ENCODE measurements at places on chromosomes 6 and 20.

DNA sequence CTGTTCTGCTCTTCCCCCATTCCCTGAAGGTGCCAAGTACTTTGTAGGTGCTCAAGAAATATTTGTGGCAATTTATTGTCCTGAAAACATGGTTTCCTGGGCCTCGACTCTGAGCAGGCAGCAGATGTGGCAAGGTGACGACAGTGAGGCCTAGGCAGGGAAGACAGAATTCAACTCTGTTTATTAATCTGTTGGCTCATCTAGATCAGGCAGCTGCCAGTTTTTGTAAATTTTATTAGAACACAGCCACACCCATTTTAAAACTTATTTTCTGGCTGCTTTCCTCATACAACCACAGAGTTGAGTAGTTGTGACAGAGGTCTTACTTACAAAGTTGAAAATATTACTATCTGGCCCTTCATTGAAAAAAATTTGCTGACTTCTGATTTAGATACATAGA, 24.5 kb downstream of the MAPK14 start:
- peaks cover 23% of the 10 kb centered on the region for H3K4me1 ChIP-seq
- no peak overlapping the region for H3K4me3 ChIP-seq
- H3K27ac ChIP-seq, result no peak overlapping the region
- no peaks in the 10 kb centered on the region for H3K27me3 ChIP-seq

DNA sequence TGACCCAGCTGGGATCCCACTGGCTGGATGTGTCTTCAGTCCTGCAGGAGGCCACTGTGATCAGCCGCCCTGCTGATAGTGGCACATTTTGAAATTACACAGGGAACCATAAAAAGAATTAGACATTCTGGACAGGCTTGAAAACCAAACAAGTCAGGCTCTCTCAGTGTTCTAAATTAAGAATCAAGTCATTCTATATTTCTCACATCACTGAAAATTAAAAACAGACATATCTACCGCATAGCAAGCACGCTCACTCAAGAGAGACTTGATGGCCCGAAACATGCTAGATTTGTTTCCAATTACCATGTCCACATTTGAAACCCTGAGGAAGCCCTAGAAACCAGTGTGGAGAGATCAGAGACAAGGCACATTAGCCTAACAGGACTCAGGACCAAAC, 57.7 kb downstream of the NFATC2 start:
- no peaks in the 10 kb centered on the region for H3K27me3 ChIP-seq
- no peak overlapping the region for H3K4me3 ChIP-seq
- no peak for DNase-seq
- H3K27ac ChIP-seq, result no peak overlapping the region
- no peaks in the 10 kb centered on the region for H3K36me3 ChIP-seq
- no peaks in the 10 kb centered on the region for H3K4me1 ChIP-seq

DNA sequence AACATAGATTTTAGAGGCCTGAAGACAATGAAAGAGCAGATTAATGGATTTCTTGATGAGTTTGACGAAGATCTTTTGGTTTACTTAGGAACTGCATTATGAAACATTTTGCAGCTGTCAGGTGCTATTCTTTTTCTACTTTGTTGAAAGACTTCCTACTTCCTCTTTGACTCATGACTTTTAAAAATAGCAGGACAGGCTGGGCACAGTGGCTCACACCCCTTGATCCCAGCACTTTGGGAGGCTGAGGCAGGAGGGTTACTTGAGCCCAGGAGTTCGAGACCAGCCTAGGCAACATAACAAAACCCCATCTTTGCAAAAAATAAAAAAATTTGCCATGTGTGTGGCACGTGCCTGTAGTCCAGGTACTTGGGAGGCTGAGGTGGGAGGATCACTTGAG, 52.0 kb downstream of the ITCH start:
- peaks cover 89% of the 10 kb centered on the region for H3K36me3 ChIP-seq
- no peak overlapping the region for H3K4me3 ChIP-seq
- no peak for DNase-seq
- no peaks in the 10 kb centered on the region for H3K4me1 ChIP-seq

DNA sequence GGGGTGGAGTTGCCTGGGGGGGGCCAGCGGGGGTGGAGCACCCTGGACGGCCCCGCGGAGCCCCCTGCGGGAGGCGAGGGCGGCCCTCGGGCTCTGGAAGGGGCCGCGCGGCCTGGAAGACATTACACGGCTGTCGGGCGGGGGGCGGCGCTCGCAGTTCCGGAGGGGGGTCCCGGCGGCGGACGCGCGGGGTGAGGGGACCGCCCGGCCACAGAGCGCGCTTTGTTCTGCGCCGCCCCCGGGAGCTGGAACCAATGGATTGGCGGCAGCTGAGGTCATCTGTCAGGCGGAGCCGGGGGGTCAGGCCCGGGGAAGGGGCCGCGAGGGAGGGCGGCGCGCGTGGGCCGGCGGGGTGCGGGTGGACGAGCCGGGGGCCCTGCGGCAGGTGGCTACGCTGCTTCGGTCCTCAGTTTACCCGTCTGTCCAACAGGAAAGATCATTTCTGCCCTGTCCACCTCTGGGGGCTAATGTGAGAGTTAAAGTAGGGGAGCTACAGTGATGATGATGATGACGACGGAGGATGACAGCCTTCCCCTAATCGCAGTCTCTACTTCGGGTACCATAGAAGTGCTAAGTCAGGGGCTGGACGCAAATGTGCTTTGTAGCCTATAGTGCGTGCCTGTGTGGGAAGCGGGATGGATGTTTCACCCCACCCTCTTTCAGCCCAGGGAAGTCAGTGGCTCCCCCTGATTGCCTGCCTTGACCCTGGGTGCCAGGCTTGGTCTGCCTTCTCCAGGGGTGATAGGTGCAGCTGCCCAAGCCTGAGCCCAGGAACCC, 10.4 kb downstream of the SRXN1 start:
- H3K4me1 ChIP-seq, result peaks cover 8% of the 10 kb centered on the region
- H3K27ac ChIP-seq, result no peak overlapping the region
- H3K4me3 ChIP-seq, result peak overlapping the region; percentile 40
- H3K36me3 ChIP-seq, result peaks cover 8% of the 10 kb centered on the region
- DNase-seq, result no peak
- no peaks in the 10 kb centered on the region for H3K27me3 ChIP-seq

- no peak for DNase-seq
- H3K36me3 ChIP-seq, result no peaks in the 10 kb centered on the region
- H3K27ac ChIP-seq, result peak overlapping the region; percentile 97
- peak overlapping the region; percentile 72 for H3K4me3 ChIP-seq
- H3K27me3 ChIP-seq, result no peaks in the 10 kb centered on the region
- peaks cover 43% of the 10 kb centered on the region for H3K4me1 ChIP-seq
These were observed 2.0 kb downstream of the ATXN1 start for GRCh38 chr6:16759181-16759645.

GRCh38 chr20:4840801-4841200, 119.1 kb downstream of the PRND start:
- H3K27ac ChIP-seq, result no peak overlapping the region
- H3K27me3 ChIP-seq, result no peaks in the 10 kb centered on the region
- no peak for DNase-seq
- H3K36me3 ChIP-seq, result no peaks in the 10 kb centered on the region

GRCh38 chr6:20575125-20575524, 40.9 kb downstream of the CDKAL1 start:
- no peak overlapping the region for H3K4me3 ChIP-seq
- no peak for DNase-seq

GRCh38 chr6:7127680-7128079, 19.9 kb downstream of the RREB1 start:
- H3K36me3 ChIP-seq, result peaks cover 6% of the 10 kb centered on the region
- no peak for DNase-seq
- H3K27me3 ChIP-seq, result no peaks in the 10 kb centered on the region
- H3K4me1 ChIP-seq, result peaks cover 30% of the 10 kb centered on the region
- no peak overlapping the region for H3K4me3 ChIP-seq
- H3K27ac ChIP-seq, result no peak overlapping the region

- no peak for DNase-seq
- H3K4me3 ChIP-seq, result no peak overlapping the region
- H3K27ac ChIP-seq, result no peak overlapping the region
- no peaks in the 10 kb centered on the region for H3K27me3 ChIP-seq
- H3K36me3 ChIP-seq, result no peaks in the 10 kb centered on the region
These were observed 17.1 kb upstream of the TINAG start for GRCh38 chr6:54291146-54291545.

DNA sequence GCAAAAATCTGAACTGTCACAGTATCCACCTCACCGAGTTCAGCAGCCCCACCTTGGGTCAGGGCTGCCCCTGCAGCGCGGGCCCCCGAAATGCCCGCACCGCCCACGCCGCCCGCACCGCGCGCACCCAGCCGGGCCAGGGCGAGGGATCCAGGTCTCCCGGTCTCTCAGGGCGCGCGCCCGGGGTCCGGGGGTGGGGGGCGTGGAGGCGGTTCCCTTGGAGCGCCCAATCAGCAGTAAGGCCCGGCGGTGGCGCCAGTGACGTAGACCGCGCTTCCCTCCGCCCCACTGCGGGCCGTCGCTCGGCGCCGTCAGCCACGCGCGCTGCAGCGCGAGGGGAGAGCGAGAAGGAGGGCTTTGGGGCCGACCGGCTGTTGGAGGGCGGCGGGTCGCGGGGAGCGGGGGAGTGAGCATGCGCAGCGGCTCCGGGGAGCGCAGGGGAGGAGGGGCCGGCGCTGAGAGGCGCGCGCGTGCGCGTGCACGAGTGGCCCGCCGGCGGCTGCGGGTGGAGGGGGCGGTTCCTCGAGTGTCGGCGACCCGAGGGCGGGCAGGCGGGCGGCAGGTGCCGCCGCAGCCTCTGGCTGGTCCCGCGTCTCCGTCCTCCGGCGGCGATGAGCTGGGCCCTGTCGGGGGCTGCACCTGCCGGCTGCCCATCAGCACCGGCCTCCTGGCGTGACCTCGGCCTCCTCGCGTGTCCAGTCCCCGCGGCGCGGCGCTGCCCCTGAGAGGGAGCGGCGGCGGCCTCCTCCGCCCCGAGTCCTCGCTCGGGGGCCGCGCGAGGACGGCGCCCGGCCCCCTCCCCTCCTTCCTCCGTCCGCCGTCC, at the start of gene TMEM170B:
TMEM170B (plus strand) TSS at position 521 of the 823 bp plus-strand sequence. CDS start 529 bp downstream, outside the sequence.
- H3K27ac ChIP-seq, result peak within 1 kb of the TSS; percentile 86
- DNase-seq, result peak; percentile 98
- H3K36me3 ChIP-seq, result no peaks in the 10 kb centered on the region
- H3K27me3 ChIP-seq, result no peaks in the 10 kb centered on the region
- H3K4me3 ChIP-seq, result peak within 1 kb of the TSS; percentile 77
- H3K4me1 ChIP-seq, result peaks cover 15% of the 10 kb centered on the region

GRCh38 chr20:52958211-52958610, 13.9 kb upstream of the TSHZ2 start:
- H3K27ac ChIP-seq, result no peak overlapping the region
- H3K36me3 ChIP-seq, result no peaks in the 10 kb centered on the region
- no peaks in the 10 kb centered on the region for H3K4me1 ChIP-seq
- no peak for DNase-seq
- H3K27me3 ChIP-seq, result peaks cover 4% of the 10 kb centered on the region
- no peak overlapping the region for H3K4me3 ChIP-seq

DNA sequence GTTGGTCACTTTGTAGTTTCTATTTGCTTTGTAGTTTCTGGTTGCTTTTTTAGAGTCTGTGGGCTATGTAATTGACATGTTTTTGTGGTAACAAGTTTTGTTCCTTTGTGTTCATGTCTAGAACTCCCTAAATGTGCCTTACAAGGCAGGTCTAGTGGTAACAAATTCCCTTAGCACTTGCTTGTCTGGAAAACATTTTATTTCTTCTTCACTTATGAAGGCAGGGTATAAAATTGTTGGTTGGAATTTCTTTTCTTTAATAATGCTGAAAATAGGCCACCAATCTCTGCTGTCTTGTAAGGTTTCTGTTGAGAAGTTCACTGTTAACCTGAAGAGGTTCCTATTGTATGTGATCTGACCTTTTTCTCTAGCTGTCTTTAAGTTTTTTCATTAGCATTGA, 383.6 kb downstream of the EPHA7 start:
- H3K27me3 ChIP-seq, result no peaks in the 10 kb centered on the region
- DNase-seq, result no peak
- no peak overlapping the region for H3K27ac ChIP-seq
- no peaks in the 10 kb centered on the region for H3K4me1 ChIP-seq
- no peak overlapping the region for H3K4me3 ChIP-seq

GRCh38 chr6:166057431-166057830, 110.2 kb downstream of the TBXT start:
- H3K4me3 ChIP-seq, result no peak overlapping the region
- H3K4me1 ChIP-seq, result no peaks in the 10 kb centered on the region
- H3K27me3 ChIP-seq, result no peaks in the 10 kb centered on the region
- H3K27ac ChIP-seq, result no peak overlapping the region
- H3K36me3 ChIP-seq, result no peaks in the 10 kb centered on the region

GRCh38 chr20:54555150-54555549, 79.8 kb downstream of the DOK5 start:
- no peak for DNase-seq
- no peaks in the 10 kb centered on the region for H3K4me1 ChIP-seq
- H3K27ac ChIP-seq, result no peak overlapping the region
- H3K27me3 ChIP-seq, result no peaks in the 10 kb centered on the region
- H3K36me3 ChIP-seq, result no peaks in the 10 kb centered on the region
- H3K4me3 ChIP-seq, result no peak overlapping the region

DNA sequence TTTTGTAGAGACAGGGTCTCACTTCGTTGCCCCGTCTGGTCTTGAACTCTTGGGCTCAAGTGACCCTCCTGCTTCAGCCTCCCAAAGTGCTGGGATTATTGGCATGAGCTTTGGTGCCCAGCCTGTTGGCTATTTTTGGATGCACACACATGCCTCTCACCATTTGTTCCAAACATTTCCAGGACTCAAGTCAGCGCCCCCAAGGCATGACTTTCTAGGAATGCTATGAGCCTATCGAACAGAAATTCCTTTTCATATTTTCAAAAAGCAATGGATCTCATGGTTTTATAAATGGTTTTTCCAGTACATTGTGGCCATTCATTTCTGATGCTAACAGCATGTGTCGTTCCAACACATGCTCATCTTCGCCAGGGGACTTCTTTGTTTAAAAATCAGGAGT, 119.3 kb upstream of the NAA20 start:
- no peak overlapping the region for H3K27ac ChIP-seq
- no peaks in the 10 kb centered on the region for H3K27me3 ChIP-seq
- no peak for DNase-seq
- no peak overlapping the region for H3K4me3 ChIP-seq
- H3K4me1 ChIP-seq, result peaks cover 1% of the 10 kb centered on the region

DNA sequence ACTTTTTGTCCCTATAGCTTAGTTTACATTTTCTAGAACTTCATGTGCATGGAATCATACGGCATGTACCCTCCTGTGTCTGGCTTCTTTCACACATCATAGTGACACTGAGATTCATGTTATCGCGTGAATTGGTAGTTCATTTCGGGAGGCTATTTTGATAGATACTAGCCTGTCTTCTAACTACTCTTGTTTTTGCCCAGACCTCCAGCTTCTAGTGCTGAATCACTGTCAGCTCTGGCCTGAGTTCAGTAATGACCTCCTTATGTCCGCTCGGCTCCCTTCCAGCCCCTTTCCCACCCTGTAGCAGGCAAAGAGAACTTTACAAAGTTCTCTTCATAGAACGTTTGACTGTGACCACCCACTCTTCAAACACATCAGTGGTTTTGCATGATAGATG, 14.1 kb downstream of the MYBL2 start:
- no peaks in the 10 kb centered on the region for H3K27me3 ChIP-seq
- no peak for DNase-seq
- no peaks in the 10 kb centered on the region for H3K4me1 ChIP-seq
- H3K4me3 ChIP-seq, result no peak overlapping the region

- no peaks in the 10 kb centered on the region for H3K36me3 ChIP-seq
- no peak overlapping the region for H3K4me3 ChIP-seq
- no peak for DNase-seq
- H3K27ac ChIP-seq, result peak overlapping the region; percentile 47
These were observed 44.7 kb downstream of the RREB1 start for GRCh38 chr6:7152462-7152861.
